Occipital lobe (tissue), 3 donors: ENCODE measurements at places on chromosomes 2 and 18. TPM values are rescaled to one million over a fixed set of nuclear protein-coding genes. Genes with fewer than 3 reads are reported as not detected.

Gene RGPD8
- total RNA-seq, result 39.3 TPM

Gene DSEL
- 71.4 TPM for total RNA-seq

Gene AGXT
- not detected for total RNA-seq

Gene GPR17
- total RNA-seq, result 6.1 TPM

Gene SGPP2
- total RNA-seq, result 1.2 TPM

Gene TOGARAM2
- total RNA-seq, result under 0.01 TPM

Gene PSMD14
- 101 TPM for total RNA-seq

Gene AP1S3
- total RNA-seq, result 2.7 TPM

Gene C1QL2
- total RNA-seq, result 1.6 TPM

Gene NPHP1
- 4.4 TPM for total RNA-seq

Gene ARHGAP25
- total RNA-seq, result 2.0 TPM

Gene DNAJC5G
- total RNA-seq, result not detected

Gene FOXD4L1
- total RNA-seq, result 0.31 TPM

Gene MC5R
- 2.2 TPM for total RNA-seq

Gene MEP1B
- total RNA-seq, result 0.78 TPM

Gene DPYSL5
- 128 TPM for total RNA-seq

Gene EEF1B2
- 522 TPM for total RNA-seq

Gene CYP27C1
- 2.2 TPM for total RNA-seq

Gene TBR1
- total RNA-seq, result 53.7 TPM

Gene TPRKB
- total RNA-seq, result 40.2 TPM

Gene TRIB2
- 122 TPM for total RNA-seq

Gene EMILIN1
- 4.5 TPM for total RNA-seq

Gene WNT6
- total RNA-seq, result not detected

Gene KRTCAP3
- not detected for total RNA-seq

Gene ALK
- 0.78 TPM for total RNA-seq

Gene CAMKMT
- 6.7 TPM for total RNA-seq

Gene LINC00305
- total RNA-seq, result not detected

Gene MCM6
- 18.9 TPM for total RNA-seq

Gene SATB2
- total RNA-seq, result 532 TPM

Gene NEU4
- 0.31 TPM for total RNA-seq

Gene CTAGE1
- not detected for total RNA-seq

Gene EGR4
- not detected for total RNA-seq

Gene HOXD13
- total RNA-seq, result not detected

Gene GCFC2
- total RNA-seq, result 32.6 TPM

Gene MPP4
- 0.31 TPM for total RNA-seq

Gene TMEM200C
- total RNA-seq, result 16.4 TPM

Gene TMEM169
- total RNA-seq, result 21.7 TPM

Gene OTOS
- 0.94 TPM for total RNA-seq

Gene CPLX4
- not detected for total RNA-seq

Gene ZNF407
- total RNA-seq, result 31.4 TPM

Gene M1AP
- not detected for total RNA-seq

Gene SCN2A
- total RNA-seq, result 219 TPM

Gene UBXN4
- total RNA-seq, result 90.8 TPM

Gene COL4A4
- total RNA-seq, result 0.78 TPM

Gene GPR55
- total RNA-seq, result not detected

Gene MSGN1
- not detected for total RNA-seq

Gene MARCHF4
- total RNA-seq, result 8.7 TPM

Gene TXNDC2
- not detected for total RNA-seq

Gene CHRNG
- total RNA-seq, result 0.16 TPM

Gene KCNG3
- total RNA-seq, result 0.16 TPM

Gene CACNB4
- 70.2 TPM for total RNA-seq

Gene NYAP2
- 7.8 TPM for total RNA-seq

Gene IL36A
- not detected for total RNA-seq

Gene TMEM198
- 14.0 TPM for total RNA-seq

Gene ACTG2
- 0.62 TPM for total RNA-seq

Gene LYG2
- total RNA-seq, result not detected
